Activated T-cell treated with anti-CD3 and anti-CD28 coated beads, Interleukin-2, amount 50 U/mL, for 72 hours (primary cell): ENCODE measurements at places on chromosomes 12 and 14. TPM values are rescaled to one million over a fixed set of nuclear protein-coding genes. Genes with fewer than 3 reads are reported as not detected.

The TPH2 gene
- total RNA-seq, result not detected

The USP15 gene
- 94.0 TPM for total RNA-seq

- no peak for DNase-seq
Observed at GRCh38 chr12:57611827-57612710, 834 bp downstream of the ARHGEF25 start.

DNA sequence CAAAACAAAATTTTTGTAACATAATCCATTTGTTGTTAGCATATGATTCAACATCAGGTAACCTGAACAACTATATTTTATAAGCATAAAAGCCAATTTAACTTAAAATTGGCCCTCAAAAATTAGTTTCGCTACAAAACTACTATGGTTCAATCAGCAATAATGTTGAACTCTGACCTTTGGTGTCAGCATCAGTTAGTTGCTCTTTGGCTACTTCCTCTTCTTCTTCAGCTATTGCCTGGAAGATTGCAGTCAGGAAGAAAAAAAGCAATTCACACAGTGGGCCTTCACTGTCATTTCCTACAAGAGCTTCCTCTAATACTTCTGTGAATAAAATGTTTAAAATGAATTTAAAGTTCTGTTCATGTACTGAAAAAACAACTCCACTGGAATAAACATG, 78.2 kb upstream of the CFL2 start:
- no peak for DNase-seq
